NCI-H1930 (cell line): ENCODE measurements at places on chromosomes 4 and X.

DNA sequence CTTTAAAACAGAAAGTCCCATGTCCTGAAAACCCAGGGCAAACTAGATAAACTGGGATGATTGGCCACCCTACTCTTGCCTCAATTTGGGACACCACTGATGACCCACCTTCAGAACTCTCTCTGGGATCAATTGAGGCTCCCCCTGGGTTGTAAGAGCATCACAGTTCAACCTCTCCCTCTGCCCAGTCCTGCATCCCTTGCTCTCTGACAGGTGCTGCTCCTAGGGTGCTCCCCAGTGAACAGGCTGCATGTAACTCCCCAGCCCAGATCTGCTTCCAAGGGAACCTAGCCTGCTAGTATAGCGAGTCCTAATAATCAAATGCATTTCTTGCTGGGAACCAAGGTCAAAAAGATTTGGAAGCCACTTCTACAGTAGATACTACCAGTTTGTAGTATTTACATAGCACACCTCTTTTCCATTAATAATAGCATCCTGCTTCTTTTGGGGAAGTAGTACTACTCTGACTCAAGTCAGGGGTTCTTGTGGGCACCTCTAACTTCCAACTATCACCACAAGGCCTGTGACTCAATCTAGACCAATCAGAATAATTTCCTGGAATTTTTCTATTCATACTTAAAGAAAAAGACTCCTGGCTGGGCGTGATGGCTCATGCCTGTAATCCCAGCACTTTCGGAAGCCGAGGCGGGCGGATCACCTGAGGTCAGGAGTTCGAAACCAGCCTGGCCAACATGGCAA, 42.1 kb upstream of the SPINK2 start:
- no peak for DNase-seq

DNA sequence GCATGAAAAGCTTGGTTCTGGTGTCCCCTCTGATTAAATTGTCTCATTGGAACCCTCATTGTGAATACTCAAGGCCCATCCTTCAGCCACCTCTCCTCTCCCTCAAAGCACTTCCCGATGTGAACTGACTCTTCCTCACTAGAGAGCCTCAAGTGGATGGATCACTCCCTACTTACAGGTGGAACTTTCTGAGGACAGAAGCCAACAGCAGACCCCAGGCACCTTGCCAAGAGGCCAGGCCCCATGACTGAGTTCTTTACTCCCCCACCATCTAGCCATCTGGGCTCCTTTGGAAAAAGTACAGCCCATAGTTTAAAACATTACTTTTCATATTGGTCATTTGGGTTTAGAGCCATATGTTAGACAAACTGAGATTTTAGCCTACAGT, 224.1 kb downstream of the SHROOM3 start:
- DNase-seq: no peak

DNA sequence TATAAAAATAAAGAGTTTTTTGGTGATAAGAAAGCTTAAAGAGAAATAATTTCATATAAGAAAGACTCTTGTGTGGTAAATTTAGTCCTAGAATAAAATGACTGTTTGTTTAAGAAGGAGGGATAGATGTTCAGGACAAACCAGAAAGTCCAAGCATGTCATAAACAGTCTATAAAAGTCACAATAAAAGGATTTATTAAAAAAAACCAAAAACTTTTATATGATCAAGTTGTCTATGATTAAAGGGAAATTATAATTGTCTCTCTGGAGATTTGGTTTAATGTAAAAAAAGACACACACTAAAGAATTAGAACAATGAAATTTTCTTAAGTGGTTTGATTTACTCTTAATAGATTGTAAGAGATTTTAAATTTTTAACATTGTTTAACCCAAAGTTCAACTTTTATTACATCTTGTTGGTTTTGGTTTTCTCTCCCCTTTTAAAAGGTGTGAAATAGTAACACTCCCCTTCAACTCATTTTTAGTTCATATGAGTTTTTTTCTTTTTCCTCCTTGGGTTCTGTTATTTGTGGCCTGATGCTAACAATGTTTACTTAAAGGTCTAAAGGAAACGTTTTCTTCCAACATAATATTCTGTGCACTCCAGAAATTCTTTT, 89.7 kb downstream of the PDHA2 start:
- DNase-seq: no peak

- no peak for DNase-seq
Observed at GRCh38 chrX:5726224-5726623, 502.4 kb downstream of the NLGN4X start.

- DNase-seq: no peak
Observed at GRCh38 chrX:101685923-101686322, 26.3 kb upstream of the ARMCX2 start.

- no peak for DNase-seq
Observed at GRCh38 chr4:146648461-146648783, 9.7 kb downstream of the POU4F2 start.

DNA sequence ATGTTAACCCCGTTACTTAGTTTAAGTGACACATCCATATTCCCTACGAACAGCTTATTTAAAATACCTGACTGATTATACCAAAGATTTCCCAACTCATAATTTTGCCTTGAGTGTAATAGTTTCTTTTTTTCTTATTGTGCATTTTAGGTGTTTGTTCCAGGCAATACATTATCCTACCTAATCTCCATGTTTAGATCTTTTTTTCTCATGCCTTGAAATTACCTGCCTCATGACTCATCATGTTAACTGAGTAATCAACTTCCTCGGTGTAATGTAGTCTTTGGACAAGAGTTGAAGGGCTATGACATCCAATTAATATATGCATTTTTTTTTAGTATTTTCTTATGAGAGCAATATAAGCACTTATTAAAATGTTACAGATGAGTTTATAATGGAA, 228.7 kb upstream of the ANKRD50 start:
- no peak for DNase-seq

GRCh38 chr4:37749398-37749988, 63.3 kb upstream of the RELL1 start:
- DNase-seq: no peak

GRCh38 chr4:52750819-52751486, at the start of gene ERVMER34-1:
Gene ERVMER34-1, minus strand, starts transcription at chr4:52751425. Its CDS starts 5,905 bp downstream, at chr4:52745520.
- DNase-seq: no peak

DNA sequence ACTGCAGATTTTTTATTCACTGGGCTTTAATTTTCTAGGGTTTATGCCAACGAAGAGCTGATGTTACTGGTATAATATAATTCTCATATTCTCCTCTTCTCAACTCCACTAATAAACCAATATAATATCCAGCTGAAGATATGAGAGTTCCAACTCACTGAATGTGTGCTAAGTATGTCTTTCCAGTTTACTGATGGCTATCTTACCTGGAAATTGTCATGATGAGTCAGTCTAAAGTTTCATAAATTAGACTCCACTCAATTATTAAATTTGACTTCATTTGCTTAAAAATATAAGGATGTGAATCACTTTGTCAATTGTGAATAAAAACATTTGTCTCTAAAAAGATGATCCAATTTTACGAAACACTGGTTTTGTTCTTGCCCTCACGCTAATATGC, 28.4 kb downstream of the STBD1 start:
- DNase-seq: no peak

GRCh38 chr4:169079942-169080827, 70.1 kb upstream of the CBR4 start:
- DNase-seq: no peak

GRCh38 chr4:86414686-86415085, 54.8 kb upstream of the MAPK10 start:
- no peak for DNase-seq
